ENCODE measurements at places on chromosomes 12 and 14.

DNA sequence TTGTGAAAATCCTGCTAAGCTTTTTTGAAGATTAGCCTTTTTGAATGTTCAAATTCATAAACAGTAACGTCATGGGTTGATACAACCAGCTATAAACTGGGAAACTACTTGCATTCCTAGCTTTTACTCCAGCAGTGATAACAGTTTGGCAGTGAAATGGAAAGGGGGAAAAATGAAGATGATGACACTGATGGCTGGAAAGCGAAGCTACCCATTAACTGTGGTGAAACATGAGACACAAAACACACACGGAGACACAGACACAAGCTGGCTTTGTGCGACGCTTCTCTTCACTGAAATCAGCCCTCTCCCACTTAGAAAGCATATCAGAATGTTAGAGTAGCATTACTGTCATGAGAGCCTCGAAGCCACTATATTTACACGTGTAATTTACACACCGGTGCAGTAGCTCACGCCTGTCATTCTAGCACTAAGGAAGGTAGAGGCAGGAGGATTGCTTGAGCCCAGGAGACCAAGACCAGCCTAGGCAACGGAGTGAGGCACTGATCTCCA is 15.7 kb downstream of the VPS37B start:
- DNase-seq, result no peak

- DNase-seq, result no peak
These were observed 311.8 kb downstream of the RERGL start for GRCh38 chr12:17778242-17778641.

GRCh38 chr12:4643747-4644146 is 5.1 kb downstream of the AKAP3 start:
- DNase-seq, result no peak

- DNase-seq, result no peak
These were observed 15.4 kb upstream of the YY1 start for GRCh38 chr14:100223332-100224201.

DNA sequence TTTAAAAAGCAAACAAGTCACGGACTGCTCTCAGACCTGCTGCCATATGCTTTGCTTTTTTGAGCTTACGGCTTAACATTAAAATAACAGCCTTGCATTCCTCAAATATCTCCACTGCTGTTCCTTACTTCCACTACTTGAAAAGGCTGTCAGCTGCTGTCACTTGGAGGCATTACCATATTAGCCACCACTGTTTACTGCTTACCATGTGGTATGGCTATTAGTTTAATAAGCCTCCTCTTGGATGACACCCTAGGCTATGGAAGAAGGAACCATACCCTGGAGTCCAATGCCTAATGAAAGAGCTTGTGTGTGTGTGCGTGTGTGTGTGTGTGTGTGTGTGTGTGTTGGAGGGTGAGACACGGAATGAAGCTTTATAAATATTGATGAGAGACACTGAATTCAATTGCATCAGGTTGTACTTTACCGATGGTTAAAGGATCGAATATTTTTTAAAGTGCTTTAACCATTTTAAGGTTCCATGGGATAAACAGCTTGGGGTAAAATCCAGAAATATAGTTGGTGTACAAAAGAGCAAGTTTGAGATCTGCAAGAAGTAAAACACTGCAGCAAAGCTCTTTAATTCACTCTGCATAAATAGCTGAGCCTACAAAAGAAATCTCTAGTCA is 174.5 kb downstream of the TTC7B start:
- no peak for DNase-seq

GRCh38 chr12:75722714-75723200 is 211.3 kb upstream of the KRR1 start:
- peak; percentile 87 for DNase-seq

- DNase-seq, result no peak
These were observed 58.0 kb upstream of the EVL start for GRCh38 chr14:100007254-100007653.

GRCh38 chr14:106507354-106507753 is 981.0 kb downstream of the TMEM121 start:
- no peak for DNase-seq

DNA sequence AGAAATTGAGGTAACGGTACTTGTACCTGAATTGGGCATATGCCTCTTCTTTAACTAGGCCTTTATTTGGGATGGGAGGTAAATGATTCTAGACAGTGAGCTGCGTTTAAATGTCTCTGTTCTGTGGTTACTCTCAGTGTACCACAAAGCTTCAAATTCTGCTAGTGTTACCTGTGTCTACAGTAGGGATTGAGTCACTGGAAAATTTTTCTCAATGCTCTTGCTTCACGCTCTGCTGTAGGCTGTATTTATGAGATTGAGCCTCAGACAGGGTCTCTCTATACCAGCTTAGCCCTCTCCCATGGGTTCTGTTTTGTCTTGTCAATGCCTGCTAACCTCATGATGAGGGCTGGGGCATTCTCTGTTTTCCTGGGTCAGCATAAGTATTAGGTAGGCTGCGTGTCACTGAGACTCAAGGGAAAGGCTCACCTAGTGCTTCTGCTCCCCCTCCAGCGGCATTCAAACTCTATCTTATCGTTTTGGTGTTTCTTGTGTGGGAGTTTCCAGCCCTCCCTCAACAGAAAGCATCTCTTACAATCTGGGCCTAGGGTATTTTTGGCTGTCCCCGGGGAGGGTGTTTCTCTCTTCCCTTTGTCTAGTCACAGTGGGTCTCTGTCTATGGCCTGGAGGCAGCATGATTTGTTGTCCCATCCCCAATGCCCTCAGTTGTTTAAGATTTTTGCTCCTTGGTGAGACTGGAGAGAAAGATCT is 285.8 kb downstream of the ADGRD1 start:
- no peak for DNase-seq

GRCh38 chr14:99009871-99010270 is 262.1 kb downstream of the BCL11B start:
- no peak for DNase-seq

GRCh38 chr12:74598819-74599218 is 61.2 kb downstream of the ATXN7L3B start:
- no peak for DNase-seq

DNA sequence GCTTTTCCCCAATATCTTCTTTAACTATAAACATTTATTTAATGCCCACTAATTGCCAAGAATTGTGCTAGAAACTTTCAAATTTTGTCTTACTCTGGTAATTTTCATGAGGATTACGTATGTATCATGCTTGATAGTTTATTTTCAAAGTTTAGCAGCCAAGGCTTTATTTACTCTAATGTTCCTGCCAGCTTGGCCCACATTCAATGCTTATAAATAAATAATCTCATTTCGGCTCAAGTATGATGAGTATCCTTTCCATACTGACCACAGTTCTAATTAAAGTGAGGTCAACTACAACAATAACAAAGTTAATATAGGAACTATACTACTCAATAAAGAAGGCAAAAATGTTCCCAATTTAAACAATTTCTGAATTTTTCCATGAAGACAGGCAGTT is 259.2 kb downstream of the MED13L start:
- DNase-seq, result no peak

GRCh38 chr12:46260913-46261476 is 7.8 kb downstream of the SLC38A1 start:
- no peak for DNase-seq

DNA sequence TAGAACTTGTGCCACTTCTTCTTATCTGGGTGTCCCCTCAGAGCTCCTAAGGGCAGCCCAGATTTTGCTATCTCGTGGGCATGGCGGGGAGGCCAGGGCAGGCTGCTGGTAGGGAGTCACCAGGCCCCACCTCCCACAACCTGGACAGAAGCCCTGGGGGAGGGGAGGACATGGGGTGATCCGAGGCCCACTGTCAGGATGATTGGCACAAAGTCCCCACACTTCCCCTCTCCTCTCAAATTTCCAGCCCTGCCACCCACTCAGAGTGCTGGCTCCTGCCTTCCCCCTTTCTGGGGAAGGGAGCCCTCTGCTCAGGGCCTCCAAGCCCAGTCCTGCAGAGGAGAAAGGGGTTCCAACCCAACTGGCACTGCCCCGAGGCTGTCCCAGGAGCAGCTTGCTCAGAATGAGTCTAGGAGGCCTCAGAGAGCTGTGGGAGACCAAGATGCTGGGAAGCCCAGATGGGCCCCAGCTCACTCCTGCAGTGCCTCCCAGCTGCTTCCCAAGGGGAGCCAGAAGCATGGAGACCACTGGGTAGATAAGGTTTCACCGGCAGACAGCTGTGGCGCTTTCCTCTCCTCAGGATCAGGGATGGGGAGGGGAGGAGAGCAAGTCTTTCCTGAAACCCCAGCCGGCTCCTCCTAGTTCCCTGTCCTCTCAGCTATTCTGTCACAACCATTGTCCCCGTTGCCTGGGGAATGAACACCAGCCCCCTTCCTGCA is 82.8 kb downstream of the B4GALNT3 start:
- DNase-seq, result no peak

GRCh38 chr12:119994892-119995658 is 6.0 kb downstream of the BICDL1 start:
- DNase-seq, result no peak

GRCh38 chr12:45962553-45963325 is 27.6 kb downstream of the SCAF11 start:
- DNase-seq, result no peak

Measured in skeletal muscle cell (primary cell).